ENCODE measurements at places on chromosomes 1 and 21.

- DNase-seq: peak; percentile 45
These were observed 39.6 kb upstream of the LDLRAP1 start for GRCh38 chr1:25503551-25504426.

DNA sequence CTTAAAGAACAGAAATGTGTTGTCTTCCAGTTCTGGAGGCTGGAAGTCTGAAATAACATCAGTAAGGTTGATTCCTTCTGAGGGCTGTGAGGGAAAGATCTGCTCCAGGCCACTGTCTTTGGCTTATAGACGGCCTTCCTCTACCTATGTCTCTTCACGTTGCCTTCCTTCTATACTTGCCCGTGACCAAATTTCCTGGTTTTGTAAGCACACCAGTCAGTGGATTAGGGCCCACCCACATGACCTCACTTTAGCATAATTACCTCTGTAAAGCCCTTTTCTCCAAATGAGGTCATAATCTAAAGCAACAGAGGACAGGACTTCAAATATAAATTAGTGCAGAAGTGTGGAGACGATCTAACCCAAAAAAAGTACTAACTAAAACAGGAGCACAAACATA, 231.6 kb downstream of the NRIP1 start:
- DNase-seq: no peak

DNA sequence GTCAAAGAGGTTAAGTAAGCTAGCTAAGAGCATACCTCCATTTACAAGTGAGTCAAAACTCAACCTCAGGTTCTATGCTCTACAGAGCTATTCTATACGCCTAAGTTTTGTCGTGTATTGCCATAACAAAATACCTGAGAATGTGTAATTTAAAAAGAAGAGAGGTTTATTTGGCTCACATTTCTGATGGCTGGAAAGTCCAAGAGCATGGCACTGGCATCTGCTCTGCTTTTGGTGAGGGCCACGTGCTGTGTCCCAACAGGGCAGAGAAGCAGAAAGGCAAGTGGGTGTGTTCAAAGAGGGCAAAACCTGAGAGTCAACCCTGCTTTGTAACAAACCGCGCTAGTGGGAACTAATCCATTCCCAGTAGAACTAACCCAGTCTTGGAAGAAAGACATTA, 60.9 kb upstream of the POU2F1 start:
- no peak for DNase-seq

- DNase-seq: no peak
These were observed 11.8 kb upstream of the F3 start for GRCh38 chr1:94553323-94553730.

- peak; percentile 80 for DNase-seq
These were observed 10.6 kb downstream of the GFI1 start for GRCh38 chr1:92476071-92476631.

GRCh38 chr1:164629971-164630370, 71.0 kb downstream of the PBX1 start:
- no peak for DNase-seq

DNA sequence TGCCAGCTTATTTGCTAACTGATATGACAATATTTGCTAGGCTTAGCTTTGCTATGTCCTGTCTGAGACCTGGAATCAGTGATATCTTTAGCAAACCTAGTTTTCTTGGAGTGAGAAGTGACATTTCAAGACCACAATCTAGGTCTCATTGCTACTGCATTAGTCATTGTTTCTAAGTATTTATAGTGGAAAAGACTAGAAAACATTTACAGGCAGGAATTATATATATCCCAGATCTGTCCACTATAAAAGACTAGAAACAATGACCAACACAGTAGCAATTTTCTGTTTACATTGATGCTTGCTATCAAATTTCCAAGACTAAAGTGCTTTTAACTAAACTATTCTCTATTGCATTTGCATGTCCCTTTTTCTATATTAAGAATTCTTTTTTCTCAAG, 5.0 kb upstream of the RGS18 start:
- no peak for DNase-seq

- DNase-seq: no peak
These were observed 353.4 kb upstream of the PLXNA2 start for GRCh38 chr1:208597571-208597970.

DNA sequence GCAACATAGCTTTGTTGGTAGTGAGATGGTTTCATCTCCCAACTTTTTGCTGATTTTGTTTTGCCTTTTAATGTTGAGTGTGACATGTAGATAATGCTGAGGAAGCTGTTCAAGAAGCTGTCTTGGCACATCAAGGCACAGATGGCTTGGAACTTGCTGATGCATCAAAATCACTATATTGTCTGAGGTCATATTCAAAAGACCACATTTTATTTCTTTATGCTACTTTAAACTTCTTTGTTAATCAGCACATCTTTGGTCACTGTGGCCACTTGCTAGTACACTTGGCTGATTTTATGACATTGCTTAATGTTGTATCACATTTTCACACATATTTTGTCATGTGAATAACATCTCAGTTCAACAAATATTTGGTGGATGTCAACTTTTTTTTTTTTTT, 87.1 kb upstream of the BCL10 start:
- no peak for DNase-seq

GRCh38 chr1:69510026-69510425, 57.7 kb upstream of the LRRC7 start:
- no peak for DNase-seq

GRCh38 chr1:69524015-69524414, 43.7 kb upstream of the LRRC7 start:
- no peak for DNase-seq

GRCh38 chr1:93566227-93566626, 115.4 kb downstream of the BCAR3 start:
- DNase-seq: no peak

- DNase-seq: no peak
These were observed 67.7 kb downstream of the SSBP3 start for GRCh38 chr1:54338464-54338863.

GRCh38 chr1:42971841-42972291, 13.2 kb upstream of the SLC2A1 start:
- DNase-seq: no peak

DNA sequence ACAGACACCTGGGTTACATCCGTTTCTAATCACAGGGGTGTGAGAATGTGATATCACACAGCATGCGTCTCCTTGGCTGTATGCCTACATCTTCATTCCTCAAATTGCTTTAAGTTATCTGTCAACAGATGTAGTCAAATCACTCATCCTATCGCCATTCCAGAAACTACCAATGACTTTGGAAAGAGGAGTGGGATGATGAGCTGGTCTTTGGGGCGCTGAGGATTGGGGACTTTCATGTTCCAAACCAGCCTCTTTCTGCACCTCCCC, 104.8 kb downstream of the NAV1 start:
- no peak for DNase-seq

GRCh38 chr1:216075339-216075738, 347.9 kb downstream of the USH2A start:
- DNase-seq: no peak

DNA sequence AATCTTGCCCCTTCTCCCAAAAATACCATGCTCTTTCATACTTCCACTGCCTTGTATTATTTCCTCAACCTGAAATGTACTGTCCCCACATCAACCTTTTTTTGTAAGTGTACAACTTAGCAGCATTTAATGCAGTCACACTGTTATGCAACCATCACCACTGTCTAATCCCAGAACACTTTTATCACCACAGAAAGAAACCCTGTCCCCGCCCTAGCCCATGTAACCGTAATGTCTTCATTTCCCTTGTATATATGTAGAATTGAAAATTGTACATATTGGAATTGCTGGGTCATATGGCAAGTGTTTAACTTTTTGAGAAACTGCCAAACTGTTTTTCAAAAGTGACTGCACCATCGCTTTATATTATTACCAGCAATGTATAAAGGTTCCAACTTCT, 37.4 kb downstream of the PTP4A2 start:
- no peak for DNase-seq

GRCh38 chr1:199089393-199090122, 450.7 kb downstream of the PTPRC start:
- DNase-seq: no peak

GRCh38 chr1:218557731-218558130, 212.6 kb downstream of the TGFB2 start:
- no peak for DNase-seq

DNA sequence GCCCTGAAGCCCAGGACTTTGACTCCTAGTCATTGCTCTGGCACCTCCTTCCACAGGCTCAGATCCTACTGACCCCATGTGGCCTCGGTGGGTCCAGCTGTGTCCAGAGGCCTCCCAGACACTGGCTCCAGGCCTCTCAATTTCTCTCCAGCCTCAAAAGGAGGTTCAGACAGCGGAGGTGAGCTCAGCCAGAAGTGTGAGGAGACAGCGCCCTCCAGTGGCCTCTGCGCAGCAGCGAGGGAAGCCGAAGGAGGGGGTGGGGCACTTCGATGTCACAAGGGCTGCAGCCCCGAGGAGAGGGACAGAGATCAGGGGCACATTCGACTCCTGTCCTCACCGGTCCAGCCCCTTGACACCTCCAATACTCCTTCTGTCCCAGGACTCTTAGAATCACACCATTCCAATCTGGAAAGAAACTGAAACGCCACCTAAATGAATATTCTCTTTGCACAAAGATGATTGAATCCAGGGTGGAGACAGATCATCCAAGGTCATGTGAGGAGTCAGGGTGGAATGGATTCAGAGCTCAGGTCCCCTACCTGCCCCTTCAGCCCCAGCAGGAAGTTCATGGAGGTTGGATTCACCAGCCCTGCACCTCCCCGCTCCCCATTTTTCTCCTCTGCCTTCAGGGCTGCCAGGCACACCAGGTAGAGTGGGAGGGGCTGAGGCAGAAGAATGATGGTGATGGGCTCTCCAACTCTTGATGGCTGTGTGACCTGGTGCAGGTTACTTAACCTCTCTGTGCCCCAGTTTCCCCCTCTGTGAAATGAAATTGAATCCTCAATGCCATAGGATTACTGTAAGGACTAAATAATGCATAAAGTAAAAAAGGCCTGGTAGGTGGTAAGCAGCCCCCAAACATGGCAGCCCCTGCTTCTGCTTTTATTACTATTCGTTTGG, 34.8 kb upstream of the ZBTB40 start:
- DNase-seq: peak; percentile 64

- DNase-seq: no peak
These were observed 865 bp downstream of the ADPRS start for GRCh38 chr1:36089393-36090121.

DNA sequence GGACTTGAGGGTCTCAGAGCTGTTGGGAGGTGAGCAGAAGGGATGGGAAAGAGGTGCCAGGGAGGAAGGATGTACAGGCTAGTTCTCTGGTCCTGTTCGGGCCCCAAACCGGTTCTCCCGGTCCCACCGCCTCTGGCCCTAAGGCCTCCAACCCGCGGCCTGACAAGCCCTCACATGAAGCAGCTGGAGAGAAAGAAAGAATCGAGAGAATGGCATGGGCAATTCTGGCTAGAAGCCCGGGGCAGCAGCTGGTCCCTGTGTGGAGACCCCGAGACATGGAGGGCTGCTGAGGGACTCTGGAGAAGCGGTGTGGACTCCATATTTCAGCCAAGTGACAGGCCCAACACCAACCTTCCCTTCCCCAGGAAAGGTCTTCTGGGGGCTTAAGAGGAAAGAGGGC, 730 bp downstream of the CDC42SE1 start:
- no peak for DNase-seq

DNA sequence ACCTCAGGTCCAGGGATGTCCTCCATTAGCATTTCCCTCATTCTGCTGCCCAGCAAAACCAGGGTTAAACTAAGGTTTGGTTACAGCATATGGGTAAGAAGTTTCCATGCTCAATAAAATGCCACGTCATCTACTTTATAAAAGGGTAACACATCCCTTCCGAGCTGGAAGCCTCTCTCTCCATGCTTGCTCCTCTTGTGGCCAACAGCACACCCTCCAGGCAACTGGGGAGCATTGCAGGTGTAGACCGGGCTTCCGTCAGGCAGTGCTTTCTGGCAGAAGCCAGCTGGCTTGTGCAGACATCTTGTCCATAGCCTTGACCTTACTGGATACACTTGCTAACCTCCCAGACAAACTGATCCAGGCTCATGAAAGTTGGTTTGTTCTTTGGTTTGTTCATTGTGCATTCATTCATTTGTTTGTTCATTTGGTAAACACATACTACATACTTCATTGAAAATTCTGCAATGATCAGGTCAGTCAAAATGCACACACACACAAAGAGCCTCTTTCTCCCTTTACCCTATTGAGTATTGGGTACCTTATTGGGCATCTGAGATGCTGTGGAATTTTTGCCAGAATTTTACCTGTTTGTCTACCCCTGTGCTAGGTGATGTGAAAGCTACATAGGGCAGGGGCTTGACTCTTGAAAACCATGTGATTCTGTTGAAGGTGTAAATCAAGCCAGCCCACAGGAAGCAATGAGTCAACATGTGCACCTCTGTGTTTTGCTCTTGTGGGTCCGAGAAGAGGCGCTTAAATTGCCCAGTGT, 422.8 kb downstream of the CAMTA1 start:
- DNase-seq: no peak

GRCh38 chr1:14296795-14297194, 301.7 kb upstream of the KAZN start:
- DNase-seq: no peak

GRCh38 chr21:25822981-25823380, 88.2 kb downstream of the GABPA start:
- DNase-seq: no peak

- no peak for DNase-seq
These were observed 9.2 kb upstream of the PLA2G4A start for GRCh38 chr1:186819563-186819962.

GRCh38 chr1:89843273-89844130, 22.7 kb downstream of the LRRC8D start:
- peak; percentile 69 for DNase-seq

DNA sequence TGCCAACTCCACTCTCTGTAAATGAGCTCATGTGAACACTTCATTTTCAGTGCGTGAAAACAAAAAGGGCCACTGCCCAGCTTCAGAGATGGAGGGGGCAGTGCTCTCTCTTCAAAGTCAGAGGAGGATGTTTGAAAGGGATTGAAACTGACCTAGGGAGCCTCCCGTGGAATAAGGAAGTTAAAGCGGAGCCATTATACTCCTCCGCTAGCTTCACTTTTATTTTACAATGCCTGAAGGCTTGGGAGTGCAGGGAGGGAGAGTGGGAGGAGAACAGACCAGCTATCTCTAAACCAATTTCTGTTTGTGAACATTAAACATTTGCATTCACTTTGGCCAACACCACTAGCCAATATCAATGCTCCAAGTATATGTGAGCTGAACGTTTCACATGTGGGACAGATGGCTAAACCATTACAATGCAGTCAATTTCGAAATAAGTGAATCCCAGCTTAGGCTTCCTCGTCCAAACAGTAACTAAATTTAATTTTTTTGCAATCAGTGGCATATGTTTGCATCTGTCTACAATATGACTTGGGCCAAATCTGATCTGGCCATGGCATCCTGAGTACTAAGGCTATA, 126.9 kb downstream of the ESRRG start:
- no peak for DNase-seq

- no peak for DNase-seq
These were observed 74.4 kb upstream of the HSD17B7 start for GRCh38 chr1:162716123-162716522.

DNA sequence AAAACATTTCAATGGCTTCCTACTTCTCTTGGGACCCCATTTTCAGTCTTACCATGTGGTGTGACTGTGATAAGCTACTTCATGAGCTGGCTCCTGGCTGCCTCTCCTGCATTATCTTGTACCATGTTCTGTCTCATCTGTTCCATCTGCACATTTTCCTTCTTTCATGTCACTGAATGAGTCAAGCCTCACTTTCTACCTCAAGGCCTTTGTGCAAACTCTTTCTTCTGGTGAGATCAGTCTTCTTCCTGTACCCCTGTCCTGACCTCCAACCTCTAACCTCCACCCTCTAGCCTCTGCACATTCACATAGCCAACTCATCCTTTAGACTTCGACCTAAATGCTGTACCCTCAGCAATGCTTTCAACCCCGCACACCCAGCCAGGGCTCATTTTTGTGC, 9.6 kb upstream of the FAM78B start:
- DNase-seq: no peak

- DNase-seq: no peak
These were observed 192.3 kb downstream of the AMY1C start for GRCh38 chr1:103942029-103942428.
